Thymus (tissue), 14 donors: ENCODE measurements at places on chromosomes 5 and 9.
A peak's percentile ranks its signal among the peaks of the same experiment; 100 is the strongest.

- no peaks in the 10 kb centered on the region for H3K27me3 ChIP-seq
- no peaks in the 10 kb centered on the region for H3K36me3 ChIP-seq
- no peak overlapping the region for H3K27ac ChIP-seq
- H3K4me1 ChIP-seq = peaks cover 4% of the 10 kb centered on the region
These were observed 275.2 kb upstream of the PCSK5 start for GRCh38 chr9:75615284-75615683.

- no peaks in the 10 kb centered on the region for H3K27me3 ChIP-seq
- H3K36me3 ChIP-seq = no peaks in the 10 kb centered on the region
- no peak overlapping the region for H3K27ac ChIP-seq
- peaks cover 3% of the 10 kb centered on the region for H3K4me1 ChIP-seq
- DNase-seq = no peak
These were observed 4.8 kb downstream of the KIAA0825 start for GRCh38 chr5:94613583-94613982.

DNA sequence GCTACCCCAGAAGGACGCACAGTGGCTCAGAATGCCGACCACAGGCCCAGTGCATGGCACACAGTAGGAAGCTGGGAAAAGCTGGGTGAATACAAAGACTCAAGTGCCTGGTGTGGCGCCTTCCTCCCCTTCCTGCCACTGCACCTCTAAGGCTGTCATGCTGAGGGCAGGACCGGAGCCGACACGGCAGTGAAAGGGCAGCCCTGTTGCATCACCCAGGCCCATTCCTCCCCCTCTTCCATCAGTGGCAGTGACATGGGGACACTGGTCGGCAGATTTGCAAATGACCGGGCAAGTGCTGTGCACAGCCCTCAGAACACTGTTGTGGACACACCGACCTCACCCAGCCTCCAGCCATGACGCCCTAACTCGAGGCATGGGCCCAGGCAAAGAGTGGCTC lies 84.0 kb downstream of the STK10 start:
- no peak for DNase-seq
- H3K4me3 ChIP-seq = no peak overlapping the region
- no peak overlapping the region for H3K27ac ChIP-seq
- H3K27me3 ChIP-seq = no peaks in the 10 kb centered on the region
- H3K4me1 ChIP-seq = no peaks in the 10 kb centered on the region

GRCh38 chr5:91332267-91333045 lies 50.7 kb downstream of the ARRDC3 start:
- DNase-seq = no peak
- H3K4me3 ChIP-seq = no peak overlapping the region
- no peaks in the 10 kb centered on the region for H3K27me3 ChIP-seq
- no peaks in the 10 kb centered on the region for H3K36me3 ChIP-seq
- peaks cover 20% of the 10 kb centered on the region for H3K4me1 ChIP-seq

GRCh38 chr9:36011379-36011778 lies 25.3 kb upstream of the RECK start:
- DNase-seq = no peak
- H3K27ac ChIP-seq = no peak overlapping the region
- no peak overlapping the region for H3K4me3 ChIP-seq
- H3K36me3 ChIP-seq = no peaks in the 10 kb centered on the region

DNA sequence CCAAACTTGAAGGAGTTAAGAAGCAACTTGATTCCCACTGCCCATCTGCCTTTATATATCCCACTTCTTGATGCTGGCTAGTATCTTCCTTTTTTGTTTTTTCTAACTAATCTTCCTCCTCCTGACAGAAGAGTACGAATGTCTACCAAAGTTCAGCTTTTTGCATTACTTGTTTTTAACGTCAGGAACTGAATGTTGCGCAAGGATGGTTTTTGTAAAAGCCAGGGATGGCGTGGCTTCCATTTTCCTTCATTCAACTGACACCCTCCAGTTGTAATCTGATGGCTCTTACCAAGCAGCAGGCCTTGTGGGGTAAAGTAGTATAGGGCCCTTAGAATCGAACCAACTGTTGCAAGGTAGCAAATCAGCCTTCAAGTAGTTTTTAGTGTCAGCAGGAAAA lies 70.8 kb upstream of the GPR151 start:
- no peaks in the 10 kb centered on the region for H3K4me1 ChIP-seq
- DNase-seq = no peak
- no peak overlapping the region for H3K4me3 ChIP-seq
- H3K27ac ChIP-seq = no peak overlapping the region

DNA sequence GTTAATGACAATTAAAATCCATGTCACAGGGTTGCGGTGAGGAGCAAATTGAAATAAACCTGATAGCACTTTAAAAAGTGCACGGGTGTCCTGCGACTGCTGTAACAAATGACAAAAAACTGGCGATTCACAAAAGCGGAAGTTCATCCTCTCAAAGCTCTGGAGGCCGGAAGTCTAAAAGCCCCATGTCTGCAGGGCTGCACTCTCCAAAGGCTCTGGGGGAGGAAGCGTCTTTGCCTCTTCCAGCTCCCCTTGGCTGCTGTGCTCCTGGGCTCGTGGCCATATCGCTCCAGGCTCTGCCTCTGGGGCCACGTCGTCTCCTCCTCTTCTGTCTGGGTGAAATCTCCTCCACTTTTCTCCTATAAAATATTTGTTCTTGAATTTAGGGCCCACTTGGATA lies 273.9 kb upstream of the IRX2 start:
- H3K27me3 ChIP-seq = no peaks in the 10 kb centered on the region
- no peak overlapping the region for H3K4me3 ChIP-seq
- H3K4me1 ChIP-seq = no peaks in the 10 kb centered on the region
- no peak for DNase-seq

DNA sequence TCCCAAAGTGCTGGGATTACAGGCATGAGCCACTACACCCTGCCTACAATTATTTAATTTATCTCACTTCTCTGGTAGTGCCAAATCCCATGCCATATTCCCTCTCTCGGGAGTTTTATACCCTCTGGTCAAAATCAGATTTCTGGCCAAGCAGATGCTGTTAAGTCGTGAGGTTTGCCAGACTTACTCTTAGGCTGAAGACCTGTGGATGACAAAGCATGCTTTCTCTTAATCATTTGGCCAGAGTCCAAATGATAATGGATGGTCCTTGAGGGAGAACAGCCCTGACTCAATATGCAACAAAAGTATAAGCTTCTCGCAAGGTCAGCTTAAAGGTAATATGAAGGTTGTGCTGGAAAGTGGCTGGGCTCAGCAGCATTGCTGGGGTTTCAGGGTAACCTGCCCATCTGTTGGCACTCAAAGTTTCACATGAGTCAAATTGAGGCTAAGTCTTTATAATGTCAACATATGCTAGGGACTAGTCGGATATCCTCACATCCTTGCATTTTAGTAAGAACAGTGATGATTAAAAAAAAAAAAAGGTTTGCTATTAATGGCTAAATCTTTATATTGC lies 280.1 kb downstream of the KIF4B start:
- no peaks in the 10 kb centered on the region for H3K4me1 ChIP-seq
- H3K36me3 ChIP-seq = no peaks in the 10 kb centered on the region
- no peak overlapping the region for H3K27ac ChIP-seq

GRCh38 chr5:136057401-136058038 lies 28.7 kb downstream of the TGFBI start:
- no peaks in the 10 kb centered on the region for H3K4me1 ChIP-seq
- no peak overlapping the region for H3K27ac ChIP-seq
- H3K27me3 ChIP-seq = no peaks in the 10 kb centered on the region
- H3K4me3 ChIP-seq = no peak overlapping the region

GRCh38 chr5:38438757-38439156 lies 117.7 kb downstream of the LIFR start:
- no peak overlapping the region for H3K4me3 ChIP-seq
- no peaks in the 10 kb centered on the region for H3K27me3 ChIP-seq
- no peaks in the 10 kb centered on the region for H3K36me3 ChIP-seq
- H3K4me1 ChIP-seq = no peaks in the 10 kb centered on the region
- H3K27ac ChIP-seq = no peak overlapping the region

DNA sequence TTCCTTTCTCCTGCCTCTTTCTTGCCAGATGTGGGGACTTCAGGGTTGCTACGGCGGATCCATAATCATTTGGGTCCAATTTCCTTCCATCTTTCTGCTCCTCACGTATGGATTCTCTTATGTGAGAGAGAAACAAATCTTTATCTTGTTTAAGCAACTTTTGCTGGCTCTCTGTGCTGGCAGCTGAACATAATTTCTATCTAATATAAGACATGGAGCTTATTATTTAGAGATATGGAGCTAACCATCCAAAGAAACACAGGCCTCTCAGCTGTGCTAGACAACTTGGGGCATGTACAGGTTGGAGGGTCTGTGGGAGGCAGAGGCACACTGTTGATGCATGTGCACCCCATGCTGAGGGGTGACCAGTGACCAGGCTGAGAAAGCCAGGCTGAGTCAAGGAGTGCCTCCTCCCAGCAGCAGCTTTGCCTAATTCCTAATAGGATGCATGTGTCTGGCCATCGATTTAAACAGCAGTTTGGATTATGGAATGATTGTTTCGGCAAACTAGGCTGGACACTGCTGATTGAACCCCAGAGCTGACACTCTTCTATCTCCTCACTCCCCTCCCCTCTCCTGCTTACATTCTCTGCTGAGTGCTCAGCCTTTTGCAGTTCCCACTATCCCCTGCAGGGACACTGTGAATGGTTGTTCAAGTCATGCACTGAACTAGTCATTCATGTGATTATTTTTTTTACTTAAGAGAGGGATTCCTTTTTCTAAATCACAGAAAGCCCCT lies 195.8 kb downstream of the ERCC6L2 start:
- DNase-seq = no peak
- H3K36me3 ChIP-seq = no peaks in the 10 kb centered on the region
- no peak overlapping the region for H3K4me3 ChIP-seq
- no peaks in the 10 kb centered on the region for H3K4me1 ChIP-seq
- H3K27me3 ChIP-seq = no peaks in the 10 kb centered on the region

DNA sequence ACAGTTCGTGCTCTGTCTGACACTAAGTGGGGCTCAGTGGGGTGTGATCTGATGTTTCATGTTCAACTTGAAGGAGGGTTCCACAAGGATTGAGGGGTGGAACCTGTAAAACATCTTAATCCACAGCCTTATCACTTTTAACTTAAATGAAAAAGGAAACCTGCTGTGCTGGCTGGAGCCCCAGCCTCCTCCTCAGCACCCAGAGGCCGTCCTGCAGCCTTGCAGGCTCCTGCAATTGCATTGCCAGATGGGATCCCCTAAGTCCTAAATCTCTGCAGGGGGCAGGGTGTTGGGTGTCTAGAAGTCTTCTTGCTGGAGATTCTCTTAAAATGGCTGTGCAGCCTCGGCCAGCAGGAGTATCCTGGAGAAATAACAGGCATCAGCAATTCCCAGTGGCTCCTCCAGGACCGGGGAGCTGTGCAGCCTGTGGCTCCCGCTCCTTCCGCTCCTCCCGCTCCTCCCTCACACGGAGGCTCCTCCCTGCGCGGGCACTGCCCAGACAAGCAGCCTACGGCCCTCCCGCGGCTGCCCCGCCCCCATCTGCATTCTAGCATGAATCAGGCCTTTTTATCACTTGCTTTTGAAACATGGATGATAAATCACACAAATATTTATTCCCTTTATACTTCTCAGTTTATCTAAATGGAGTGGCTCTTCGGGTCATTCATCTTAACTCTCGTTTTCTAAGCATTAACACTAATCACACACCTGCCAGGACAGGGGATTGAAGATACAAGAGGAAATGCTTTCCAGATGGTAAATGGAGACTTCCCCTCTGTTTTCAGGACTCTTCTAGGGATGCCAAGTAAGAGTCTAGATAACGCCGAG lies 131.0 kb downstream of the ADAMTS16 start:
- H3K4me3 ChIP-seq = no peak overlapping the region
- DNase-seq = no peak
- H3K4me1 ChIP-seq = no peaks in the 10 kb centered on the region
- no peak overlapping the region for H3K27ac ChIP-seq

- no peak overlapping the region for H3K4me3 ChIP-seq
- peaks cover 8% of the 10 kb centered on the region for H3K4me1 ChIP-seq
- H3K27ac ChIP-seq = no peak overlapping the region
- no peaks in the 10 kb centered on the region for H3K36me3 ChIP-seq
- DNase-seq = no peak
These were observed 11.1 kb upstream of the ARAP3 start for GRCh38 chr5:141692919-141693725.

DNA sequence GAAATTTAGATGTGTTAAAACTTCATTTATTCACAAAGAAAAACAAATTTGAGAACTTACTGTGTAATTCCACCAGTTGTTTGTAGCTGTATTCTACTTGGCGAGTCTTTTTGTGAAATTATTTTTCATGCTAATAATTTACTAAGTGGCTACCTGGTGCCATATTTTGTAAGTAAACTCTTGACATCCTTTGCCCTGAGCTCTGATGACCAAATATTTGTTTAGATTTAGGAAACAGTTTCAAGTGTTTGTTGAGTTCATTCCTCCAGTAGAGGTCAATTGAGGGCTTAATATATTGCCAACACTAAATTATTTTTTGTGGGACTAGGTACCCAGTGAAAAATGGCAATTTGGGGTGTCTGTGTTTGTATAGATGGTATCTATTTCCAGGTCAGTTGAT lies 3.7 kb downstream of the CNTLN start:
- peaks cover 6% of the 10 kb centered on the region for H3K4me1 ChIP-seq
- H3K4me3 ChIP-seq = no peak overlapping the region
- no peaks in the 10 kb centered on the region for H3K36me3 ChIP-seq

- no peaks in the 10 kb centered on the region for H3K27me3 ChIP-seq
- no peak overlapping the region for H3K27ac ChIP-seq
- H3K36me3 ChIP-seq = no peaks in the 10 kb centered on the region
- no peak overlapping the region for H3K4me3 ChIP-seq
- no peak for DNase-seq
- H3K4me1 ChIP-seq = peaks cover 15% of the 10 kb centered on the region
These were observed 2.7 kb downstream of the CDC42SE2 start for GRCh38 chr5:131266370-131267060.

DNA sequence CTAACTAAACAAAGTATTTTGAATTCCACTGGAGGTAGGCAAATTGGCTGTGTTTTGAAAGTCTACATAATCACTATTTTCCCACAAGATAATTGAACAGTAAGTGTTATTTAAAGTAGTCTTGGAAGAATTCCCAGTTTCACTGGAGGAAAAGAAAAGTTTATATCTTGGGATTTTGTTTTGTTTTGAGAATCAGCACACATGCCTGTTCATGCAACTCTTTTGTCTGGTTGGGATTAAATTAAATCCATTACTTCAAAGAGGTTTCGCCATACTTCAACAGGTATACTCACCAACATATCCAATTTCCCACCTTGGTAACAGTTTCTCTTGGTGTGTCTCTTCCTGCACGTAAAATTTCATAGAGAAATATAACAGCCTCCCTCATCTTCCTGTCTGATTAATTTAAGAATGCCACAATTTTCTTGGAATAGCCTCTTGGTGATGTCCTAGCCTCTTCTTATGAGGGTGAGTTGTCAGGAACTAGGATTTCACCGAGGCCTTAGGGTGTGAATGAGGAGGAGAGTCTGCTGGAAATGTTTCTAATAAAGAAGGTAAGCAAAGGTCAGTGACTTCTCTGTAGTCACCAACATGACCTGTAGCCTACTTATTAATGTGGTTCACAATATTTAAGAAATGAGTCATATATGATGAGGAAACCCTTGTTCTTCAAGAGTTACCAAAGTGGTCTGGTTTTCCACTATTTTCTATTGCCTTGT lies 48.1 kb downstream of the ITGA2 start:
- no peak for DNase-seq
- peak overlapping the region; percentile 45 for H3K27ac ChIP-seq
- no peaks in the 10 kb centered on the region for H3K27me3 ChIP-seq
- no peak overlapping the region for H3K4me3 ChIP-seq
